ENCODE measurements at places on chromosomes 1 and 21.

DNA sequence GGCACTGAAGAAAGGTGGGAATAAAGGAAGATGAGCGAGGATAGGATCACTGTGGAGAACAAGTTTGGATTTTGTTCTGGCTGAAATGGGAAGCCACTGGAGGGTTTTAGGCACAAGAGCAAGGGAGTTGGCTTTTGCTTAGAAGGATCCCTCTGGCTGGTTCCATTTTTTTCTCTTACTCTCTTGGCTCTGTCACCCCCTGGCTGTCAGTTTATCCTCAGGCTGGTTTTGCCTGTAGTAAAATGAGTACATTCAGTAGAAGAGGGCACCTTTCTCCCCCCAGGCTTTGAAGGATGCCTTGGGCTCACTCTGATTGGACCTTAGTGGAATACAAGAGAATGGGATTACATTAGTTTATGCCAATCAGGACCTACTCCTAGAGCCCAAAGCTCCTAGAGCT is 17.1 kb downstream of the CACHD1 start:
- no peak for DNase-seq

DNA sequence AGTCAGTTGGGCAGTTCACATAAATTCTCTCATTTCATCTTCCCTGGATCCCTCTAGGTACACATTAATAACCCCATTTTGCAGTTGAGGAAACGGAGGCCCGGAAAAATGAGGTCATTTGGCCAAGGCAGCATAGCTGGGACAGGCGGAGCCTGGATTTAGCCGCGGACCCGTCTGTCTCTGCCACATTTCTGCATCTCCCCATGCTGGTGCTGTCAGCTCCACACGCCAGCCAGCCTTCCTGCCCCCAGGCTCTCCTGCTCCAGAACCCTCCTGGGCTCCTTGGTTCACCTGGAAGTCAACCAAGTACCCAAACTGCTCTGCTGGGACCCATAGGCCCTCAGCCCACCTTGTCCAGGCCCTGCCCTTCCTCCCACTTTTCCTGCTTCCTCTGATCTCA is 7.6 kb downstream of the FOXO6 start:
- DNase-seq, result no peak

DNA sequence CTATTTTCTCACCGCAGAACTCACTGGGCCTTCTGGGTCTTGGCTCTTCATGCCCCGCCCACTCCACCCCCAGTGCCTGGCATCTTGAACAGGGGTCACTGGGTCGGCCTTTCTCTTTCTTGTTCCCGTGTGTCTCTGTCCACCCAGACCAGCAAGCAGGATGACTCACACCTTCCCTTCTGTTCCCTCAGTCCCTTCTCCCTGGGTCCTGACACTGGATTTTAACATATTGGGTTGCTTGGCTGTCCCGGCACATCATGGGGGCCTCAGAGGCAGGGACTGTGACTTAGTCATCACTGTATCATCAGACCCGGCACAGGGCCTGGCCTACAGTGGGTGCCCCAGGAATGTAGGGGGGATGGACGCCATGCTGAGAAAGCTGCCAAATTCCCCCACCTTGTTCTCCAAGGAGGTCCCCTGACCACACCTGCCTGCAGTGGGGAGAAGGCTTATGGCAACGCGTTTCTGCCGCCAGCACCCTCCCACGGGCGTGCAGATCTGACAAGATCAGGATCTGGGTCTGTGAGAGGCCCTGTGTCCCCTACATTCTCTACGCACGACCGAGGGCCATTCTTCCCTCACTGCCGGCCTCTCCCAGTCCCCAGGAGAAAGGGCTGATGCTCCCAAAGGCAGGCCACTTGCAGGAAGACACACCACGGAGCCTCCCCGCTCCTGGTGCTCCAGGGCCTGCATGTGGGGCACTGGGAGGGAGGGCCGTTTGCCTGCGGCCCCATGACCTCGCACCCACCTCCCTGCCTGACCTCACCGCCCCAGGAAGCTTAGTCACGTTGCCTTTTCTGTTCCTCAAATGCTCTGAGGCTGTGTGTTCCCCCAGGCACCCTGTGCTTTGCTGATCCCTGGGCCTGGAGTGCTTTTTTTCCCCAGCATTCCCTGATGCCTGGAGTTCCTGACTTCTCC is 157.2 kb upstream of the TMEM51 start:
- no peak for DNase-seq

GRCh38 chr1:156399355-156400125 is 30.5 kb downstream of the RHBG start:
- no peak for DNase-seq

- no peak for DNase-seq
Measured at GRCh38 chr1:218585511-218586184, 240.5 kb downstream of the TGFB2 start.
